ENCODE measurements at places on chromosomes 16 and 17. TPM values are rescaled to one million over a fixed set of nuclear protein-coding genes. Genes with fewer than 3 reads are reported as not detected.

GLTPD2 gene
- total RNA-seq: not detected

CX3CL1 gene
- total RNA-seq: not detected

TMED6 gene
- total RNA-seq: 1.3 TPM

BEAN1 gene
- not detected for total RNA-seq

TBC1D3C gene
- not detected for total RNA-seq

- H3K27me3 ChIP-seq: no peaks in the 10 kb centered on the region
- DNase-seq: no peak
- H3K36me3 ChIP-seq: no peaks in the 10 kb centered on the region
- H3K4me3 ChIP-seq: no peak overlapping the region
These were observed 997.6 kb upstream of the RBFOX1 start for GRCh38 chr16:6335072-6335471.

DNA sequence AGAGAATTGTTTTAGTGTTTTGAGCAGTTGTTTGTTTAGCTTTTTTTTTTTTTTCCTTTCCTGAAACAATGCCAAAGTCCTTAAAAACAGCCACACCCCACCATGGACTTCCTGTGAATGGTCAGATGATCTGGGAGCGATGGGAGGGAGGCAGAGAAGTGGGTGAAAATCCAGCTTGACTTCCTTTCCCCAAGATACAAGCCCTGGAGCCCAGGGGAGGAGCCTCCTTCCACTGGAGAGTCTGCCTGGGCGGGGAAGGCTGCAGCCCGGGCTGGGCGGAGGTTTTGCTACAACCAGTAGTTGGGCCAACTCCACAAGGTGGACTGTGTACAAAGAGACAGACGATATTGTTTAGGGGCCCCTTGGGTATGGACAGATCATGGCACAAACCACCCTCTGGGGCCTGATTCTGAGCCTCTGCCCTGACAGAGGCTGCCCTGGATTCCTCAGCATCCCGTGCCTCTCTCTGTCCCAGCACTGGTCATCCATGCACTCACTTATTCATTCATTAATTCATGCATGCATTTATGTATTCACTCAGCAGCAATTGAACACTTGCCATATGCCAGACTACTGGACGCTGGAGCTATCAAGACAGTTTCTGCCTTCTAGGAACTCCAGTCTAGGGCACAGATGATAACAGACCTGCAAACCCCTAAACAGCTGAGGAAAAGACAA, 29.8 kb downstream of the WSB1 start:
- H3K4me1 ChIP-seq: no peaks in the 10 kb centered on the region
- no peak overlapping the region for H3K4me3 ChIP-seq
- H3K27me3 ChIP-seq: no peaks in the 10 kb centered on the region
- peaks cover 2% of the 10 kb centered on the region for H3K36me3 ChIP-seq
- DNase-seq: no peak

DNA sequence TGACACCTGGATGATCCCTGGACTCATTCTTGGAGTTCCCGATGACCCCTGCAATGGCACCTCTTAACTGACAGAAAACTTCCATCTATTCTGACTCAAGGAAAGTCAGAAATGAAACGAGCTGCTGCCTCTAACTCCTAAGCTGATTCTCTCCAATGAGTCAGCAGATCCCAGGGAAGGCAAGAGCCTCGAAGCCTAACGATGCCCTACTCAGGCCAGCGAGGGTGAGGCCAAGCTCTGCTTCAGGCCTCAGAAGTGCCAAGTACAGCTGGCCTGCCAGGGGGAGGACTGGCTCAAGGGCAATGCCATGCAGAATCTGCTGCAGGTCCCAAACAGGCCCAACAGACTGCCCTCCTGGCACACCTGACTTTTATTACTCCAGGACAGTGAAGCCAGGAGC, 36.3 kb downstream of the PLXDC1 start:
- no peaks in the 10 kb centered on the region for H3K36me3 ChIP-seq
- H3K4me1 ChIP-seq: peaks cover 2% of the 10 kb centered on the region
- DNase-seq: no peak
- H3K27ac ChIP-seq: no peak overlapping the region
- H3K4me3 ChIP-seq: no peak overlapping the region
- no peaks in the 10 kb centered on the region for H3K27me3 ChIP-seq

DNA sequence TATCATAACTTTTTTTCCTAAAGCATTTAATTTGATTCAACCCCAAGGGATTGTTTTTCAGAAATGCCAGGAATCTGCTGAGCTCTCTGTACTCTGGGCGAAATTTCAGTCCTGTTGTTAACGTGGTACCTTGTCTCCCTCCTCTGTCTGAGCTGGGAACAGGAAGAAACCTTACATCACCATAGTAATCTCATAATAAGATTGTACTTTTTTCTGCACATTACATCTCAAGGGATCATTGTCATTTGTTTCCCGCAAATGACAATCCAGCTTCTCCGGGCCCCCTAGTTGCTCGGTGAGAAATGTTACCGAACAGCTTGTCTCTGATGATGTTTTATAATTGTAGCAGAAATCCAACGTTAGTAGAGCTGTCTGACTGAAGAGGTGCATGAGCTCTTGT, 152.7 kb upstream of the ERCC4 start:
- no peaks in the 10 kb centered on the region for H3K4me1 ChIP-seq
- no peak for DNase-seq
- H3K4me3 ChIP-seq: no peak overlapping the region
- no peak overlapping the region for H3K27ac ChIP-seq
- H3K36me3 ChIP-seq: no peaks in the 10 kb centered on the region

DNA sequence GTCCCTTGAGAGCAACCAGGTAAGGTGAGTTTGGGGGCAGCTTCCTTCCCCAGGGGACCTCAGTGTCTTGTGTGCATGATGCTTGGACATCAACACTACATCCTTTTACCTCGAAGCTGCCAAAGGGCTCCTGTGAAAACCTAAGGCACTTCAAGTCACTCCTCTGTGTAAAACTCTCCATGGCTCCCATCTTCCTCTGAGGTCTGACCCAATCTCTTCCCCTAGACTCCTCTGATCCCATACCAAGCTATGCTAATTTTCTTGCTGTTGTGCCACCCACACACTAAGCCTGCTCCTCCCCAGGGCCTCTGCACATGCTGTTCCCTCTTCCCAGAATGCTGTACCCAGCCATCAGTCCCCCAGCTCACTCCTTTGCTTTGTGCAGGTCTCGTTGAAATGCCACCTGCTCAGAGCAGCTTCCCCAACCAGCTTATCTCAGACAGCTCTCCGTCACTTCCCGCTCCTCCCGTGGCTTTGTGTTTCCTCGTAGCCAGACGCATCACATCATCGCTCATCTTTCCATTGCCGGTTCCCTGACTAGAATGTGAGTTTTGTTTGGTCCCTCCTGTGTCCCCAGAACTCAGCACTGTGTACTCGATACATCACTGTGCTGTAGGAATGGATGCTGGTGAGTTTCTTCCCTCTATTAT, 78.4 kb downstream of the CNGB1 start:
- H3K27ac ChIP-seq: no peak overlapping the region
- DNase-seq: no peak
- H3K36me3 ChIP-seq: no peaks in the 10 kb centered on the region
- H3K27me3 ChIP-seq: peaks cover 12% of the 10 kb centered on the region
- no peak overlapping the region for H3K4me3 ChIP-seq
- peaks cover 11% of the 10 kb centered on the region for H3K4me1 ChIP-seq

DNA sequence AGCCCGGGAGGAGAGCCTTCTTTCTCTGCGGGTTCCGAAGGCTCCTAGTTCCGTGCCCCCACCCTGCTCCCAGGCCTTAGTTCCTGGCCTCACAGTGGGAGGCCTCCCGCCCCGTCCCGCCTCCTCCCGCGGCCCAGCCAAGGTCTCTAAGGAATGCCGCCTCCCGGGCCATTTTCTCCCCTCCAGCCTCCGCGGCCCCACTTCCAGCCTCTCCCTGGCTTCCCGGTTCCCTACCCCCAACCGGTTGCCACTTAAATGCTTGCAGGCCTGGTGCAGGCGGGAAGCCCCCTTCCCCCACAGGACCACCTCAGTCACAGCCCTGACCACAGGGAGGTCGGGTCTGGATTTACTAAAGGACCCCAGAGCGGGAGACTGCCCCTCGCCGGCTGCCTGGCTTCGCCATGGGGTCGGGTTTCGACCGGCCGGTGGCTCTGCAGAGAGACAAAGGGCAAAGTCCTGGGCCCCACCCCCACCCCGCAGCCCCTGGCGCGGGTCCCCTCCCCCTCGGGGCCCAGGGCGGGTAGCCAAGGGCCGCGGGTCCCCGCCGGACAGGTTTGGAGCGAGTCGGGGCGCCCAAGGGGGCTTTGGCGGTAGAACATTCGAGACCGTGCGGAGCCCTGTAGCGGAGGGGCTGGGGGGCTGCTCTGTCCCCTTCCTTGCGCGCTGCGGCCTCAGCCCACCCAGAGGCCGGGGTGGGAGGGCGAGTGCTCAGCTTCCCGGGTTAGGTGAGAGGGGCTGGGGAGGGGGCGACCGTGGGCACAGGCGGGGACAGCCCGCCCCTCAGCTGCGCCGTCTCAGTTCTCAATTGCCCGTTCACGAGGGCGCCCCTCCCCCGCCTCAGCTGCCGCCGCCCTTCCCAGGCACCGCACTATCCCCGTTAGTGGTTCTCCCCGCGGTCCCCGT, 16.4 kb downstream of the IGF2BP1 start:
- no peak overlapping the region for H3K27ac ChIP-seq
- no peaks in the 10 kb centered on the region for H3K4me1 ChIP-seq

DNA sequence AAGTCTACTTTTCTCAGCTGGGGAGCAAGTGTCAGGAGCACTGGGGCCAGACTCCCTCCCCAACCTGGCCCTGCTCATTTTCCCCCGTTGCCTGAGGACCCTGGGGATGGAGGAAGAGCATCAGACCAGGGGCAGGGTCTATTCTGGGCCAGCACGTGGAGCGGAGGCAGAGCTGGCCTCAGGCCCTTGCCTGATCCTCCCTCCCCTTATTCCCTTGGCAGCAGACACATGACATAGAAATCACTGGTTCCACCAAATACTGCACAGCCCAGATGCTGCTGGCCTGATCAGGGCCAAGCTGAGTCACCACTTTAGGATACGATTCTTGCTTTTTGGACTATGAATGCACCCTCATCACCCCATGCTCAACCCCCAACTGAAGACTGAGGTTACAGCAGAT, 15.8 kb upstream of the AGRP start:
- peaks cover 22% of the 10 kb centered on the region for H3K4me1 ChIP-seq
- H3K4me3 ChIP-seq: no peak overlapping the region
- no peak for DNase-seq
- no peak overlapping the region for H3K27ac ChIP-seq
- peaks cover 18% of the 10 kb centered on the region for H3K36me3 ChIP-seq

GRCh38 chr17:3546521-3546920, 11.1 kb downstream of the TRPV3 start:
- no peak overlapping the region for H3K4me3 ChIP-seq
- no peaks in the 10 kb centered on the region for H3K4me1 ChIP-seq
- no peak overlapping the region for H3K27ac ChIP-seq
- no peaks in the 10 kb centered on the region for H3K27me3 ChIP-seq
- H3K36me3 ChIP-seq: no peaks in the 10 kb centered on the region

- peaks cover 9% of the 10 kb centered on the region for H3K4me1 ChIP-seq
- H3K27ac ChIP-seq: no peak overlapping the region
- no peak overlapping the region for H3K4me3 ChIP-seq
- no peaks in the 10 kb centered on the region for H3K36me3 ChIP-seq
These were observed 8.2 kb upstream of the CD300E start for GRCh38 chr17:74631468-74632450.

DNA sequence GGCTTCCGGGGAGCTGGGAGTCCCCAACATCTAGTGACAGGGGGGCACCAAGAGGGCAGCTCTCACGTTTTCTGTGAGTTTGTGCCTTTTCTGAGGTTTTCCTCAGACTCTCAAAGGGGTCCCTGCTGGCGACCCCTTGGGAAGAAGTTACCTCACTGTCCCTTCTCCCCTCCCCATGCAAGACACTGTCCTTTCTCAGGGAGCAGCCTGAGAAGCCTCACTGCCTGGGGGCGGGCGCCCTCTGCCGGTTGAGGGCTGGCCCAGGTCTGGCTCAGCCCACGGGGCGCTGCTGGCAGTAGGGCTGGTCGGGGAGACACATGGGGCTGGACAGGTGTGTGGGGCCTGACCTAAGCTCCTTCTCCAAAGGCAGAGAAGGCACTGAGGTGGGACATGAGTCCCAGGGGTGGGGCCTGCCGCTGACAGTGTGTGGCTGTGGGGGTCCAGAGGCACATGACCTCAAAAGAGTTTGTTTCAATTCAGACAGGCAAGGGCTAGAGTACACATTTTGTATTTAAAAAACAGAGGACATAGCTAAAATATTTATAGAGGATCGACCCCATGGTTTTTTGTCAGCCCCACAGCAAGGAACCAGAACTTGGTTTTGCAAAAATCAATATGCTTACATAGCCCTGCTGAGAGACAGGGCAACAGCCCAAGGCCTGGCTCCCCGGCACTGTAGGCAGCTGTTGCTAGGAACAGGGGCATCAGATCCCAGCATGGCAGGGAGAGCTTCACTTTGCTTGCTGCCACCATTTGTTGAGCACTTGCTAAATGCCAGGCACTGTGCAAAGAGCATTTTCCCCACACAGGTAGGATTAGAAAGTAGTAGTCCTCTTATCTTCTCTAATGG, 18.5 kb upstream of the ALDH3A1 start:
- peaks cover 5% of the 10 kb centered on the region for H3K36me3 ChIP-seq
- H3K27ac ChIP-seq: no peak overlapping the region
- peaks cover 2% of the 10 kb centered on the region for H3K27me3 ChIP-seq

DNA sequence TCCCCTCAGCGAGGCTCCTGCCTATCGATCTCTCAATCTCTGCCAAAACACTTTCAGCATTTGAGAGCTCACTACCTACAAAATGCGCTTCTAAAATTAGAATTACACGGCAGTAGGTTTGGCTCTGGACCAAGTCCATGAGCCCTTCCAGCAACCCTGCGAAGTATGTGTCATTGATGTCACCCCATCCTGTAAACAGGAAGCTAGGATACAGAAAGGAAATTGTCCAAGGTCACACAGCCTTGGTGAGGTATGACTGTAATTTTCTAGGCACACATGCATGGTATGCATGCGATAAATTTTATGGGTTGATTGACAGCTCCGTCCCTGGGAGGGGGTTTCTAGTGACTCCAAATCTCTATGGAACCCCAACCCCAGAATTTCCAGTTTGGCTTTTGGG, 330.3 kb upstream of the CDH5 start:
- H3K27ac ChIP-seq: no peak overlapping the region
- H3K4me1 ChIP-seq: no peaks in the 10 kb centered on the region
- DNase-seq: no peak
- H3K36me3 ChIP-seq: no peaks in the 10 kb centered on the region
- peaks cover 3% of the 10 kb centered on the region for H3K27me3 ChIP-seq

DNA sequence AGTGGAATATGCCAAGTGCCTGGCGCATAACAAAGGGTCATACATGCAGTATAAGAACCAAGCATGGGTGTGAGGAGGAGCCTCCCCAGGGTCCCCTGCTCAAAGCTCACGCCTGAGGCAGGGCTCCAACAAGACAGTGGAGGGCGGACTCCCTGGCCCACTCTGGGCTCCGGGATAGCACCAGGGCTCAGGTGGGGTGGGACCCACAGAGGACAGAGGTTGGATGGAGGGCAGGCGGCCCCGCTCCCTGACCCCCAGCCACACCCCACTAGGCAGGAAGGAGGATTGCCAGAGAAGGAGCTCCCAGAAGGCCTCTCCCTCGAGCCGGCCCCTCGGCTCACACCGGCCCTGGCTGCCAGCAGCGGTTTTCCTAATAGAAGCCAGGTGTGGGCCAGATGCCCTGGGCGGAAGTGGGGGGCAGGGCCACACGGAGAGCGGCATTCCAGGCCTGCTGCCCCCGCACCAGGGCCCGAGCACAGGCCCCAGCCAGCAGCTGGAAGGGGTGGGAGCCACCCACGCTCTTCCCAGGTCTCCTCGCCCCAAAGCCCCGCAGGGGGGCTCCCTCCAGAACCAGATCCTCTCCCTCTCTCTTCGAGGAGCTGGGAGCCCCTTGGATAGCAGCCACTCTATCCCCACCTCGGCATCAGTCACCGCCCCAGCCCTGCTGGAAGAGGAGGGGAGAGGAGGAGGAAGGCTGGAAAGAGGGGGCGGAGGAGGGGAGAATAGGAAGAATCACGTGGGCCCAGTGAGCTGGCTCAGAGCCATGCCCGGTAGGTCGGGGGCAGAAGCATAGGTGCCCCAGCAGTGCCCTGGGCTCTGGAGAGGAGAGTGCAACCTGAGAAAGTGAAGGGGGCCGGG, 21.0 kb downstream of the VASN start:
- H3K4me3 ChIP-seq: no peak overlapping the region
- no peak for DNase-seq
